Posterior cingulate gyrus (tissue), 11 donors: ENCODE measurements at places on chromosomes 12 and 14.

DNA sequence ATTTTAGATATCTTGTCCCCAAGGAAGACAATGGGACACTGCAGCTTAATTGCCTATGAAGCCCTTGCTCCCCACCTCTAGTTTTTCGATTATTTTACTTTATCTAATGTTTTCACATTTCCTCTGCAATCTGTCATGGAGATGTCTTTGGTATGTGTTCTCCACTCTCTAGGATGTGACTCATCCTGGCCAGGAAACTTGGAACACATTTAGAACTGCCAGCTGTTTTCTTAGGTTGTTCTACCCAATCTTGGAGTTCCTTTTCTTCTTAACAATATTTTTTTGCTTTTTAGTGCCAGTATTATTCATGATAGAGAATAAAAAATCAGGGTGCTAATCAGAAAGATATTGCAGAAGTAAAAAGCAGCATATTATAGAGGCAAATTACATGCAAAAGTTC is 101.7 kb upstream of the CLEC14A start:
- DNase-seq: no peak

DNA sequence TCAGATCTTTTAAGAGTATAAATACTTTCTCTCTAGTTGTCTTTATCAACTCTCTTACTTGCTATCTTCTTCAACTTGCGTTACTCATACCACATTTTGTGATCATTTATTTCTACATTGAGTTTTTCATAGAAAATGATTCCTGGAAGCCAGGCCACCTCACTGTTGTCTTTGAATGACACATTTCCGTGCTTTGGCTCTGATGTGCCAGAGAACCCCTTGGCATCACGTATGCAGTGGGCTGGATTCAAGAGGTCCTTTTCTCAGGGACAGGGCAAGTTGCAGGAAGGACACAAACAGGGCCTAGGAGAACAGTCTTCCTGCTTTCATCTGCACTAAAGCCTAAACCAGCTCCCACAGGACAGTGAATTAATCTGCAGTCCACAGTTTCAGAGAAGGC is 70.3 kb upstream of the PYGL start:
- DNase-seq: no peak

GRCh38 chr12:29528161-29528560 is 30.7 kb upstream of the OVCH1 start:
- no peak for DNase-seq

- DNase-seq: no peak
These were observed 31.1 kb upstream of the TMEM132C start for GRCh38 chr12:128235635-128236417.

GRCh38 chr14:68622856-68623255 is 170.0 kb downstream of the ZFP36L1 start:
- no peak for DNase-seq

GRCh38 chr12:80556566-80556965 is 112.5 kb downstream of the PTPRQ start:
- no peak for DNase-seq

GRCh38 chr14:93064411-93065271 is 51.1 kb downstream of the ITPK1 start:
- no peak for DNase-seq

DNA sequence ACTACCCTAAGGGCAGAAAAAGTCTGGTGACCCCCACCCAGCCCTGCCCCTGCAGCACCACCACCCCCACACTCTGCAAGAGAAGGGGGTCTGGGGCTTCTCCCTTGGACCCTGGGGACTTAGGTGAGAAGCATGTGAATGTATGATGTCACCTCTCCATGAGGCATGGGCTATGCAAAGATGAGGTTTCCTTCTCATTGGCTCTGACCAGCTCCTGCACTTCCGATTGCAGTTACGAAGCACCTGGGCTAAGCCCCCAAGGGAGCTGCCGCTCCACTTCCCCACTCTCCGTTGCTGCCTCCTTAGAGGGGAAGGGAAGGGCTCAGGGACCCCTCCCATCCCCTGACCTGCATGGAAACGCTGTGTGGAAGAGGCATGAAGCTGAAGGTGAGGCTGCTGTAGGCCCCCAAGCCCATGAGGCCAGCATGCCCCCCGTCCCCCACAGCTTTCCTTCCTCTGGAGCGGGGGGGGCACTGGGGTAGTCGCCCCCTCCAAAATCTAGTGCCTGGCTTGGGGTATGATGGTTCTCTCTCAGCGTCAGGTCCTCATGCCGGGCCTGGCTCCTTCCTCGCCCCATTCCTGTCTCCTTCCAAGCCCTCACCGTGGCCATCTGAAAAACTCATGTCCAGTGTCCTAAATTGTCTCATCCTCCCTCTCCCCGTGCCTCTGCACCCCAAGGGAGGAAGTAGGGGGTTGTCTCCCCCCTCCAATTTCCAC is 5.5 kb upstream of the DDX23 start:
- DNase-seq: no peak

DNA sequence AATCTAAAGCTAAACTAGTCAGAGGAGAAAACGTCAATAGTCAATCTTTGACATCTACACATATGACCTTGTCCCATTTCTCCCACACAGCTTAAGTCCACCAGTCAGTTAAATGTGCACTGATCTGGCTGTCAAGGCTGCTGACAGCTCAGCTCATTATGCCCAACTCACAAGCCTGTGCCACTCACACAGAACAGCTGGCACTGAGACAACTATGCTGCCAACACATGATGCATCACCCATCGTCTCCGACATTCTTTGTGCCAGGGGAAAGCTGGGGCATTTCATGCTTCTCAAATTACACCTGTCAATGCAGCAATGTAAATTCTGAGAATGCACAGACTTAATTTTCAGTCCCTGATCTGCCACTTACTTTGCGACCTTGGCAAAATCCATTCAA is 25.3 kb downstream of the GNS start:
- DNase-seq: peak; percentile 84

DNA sequence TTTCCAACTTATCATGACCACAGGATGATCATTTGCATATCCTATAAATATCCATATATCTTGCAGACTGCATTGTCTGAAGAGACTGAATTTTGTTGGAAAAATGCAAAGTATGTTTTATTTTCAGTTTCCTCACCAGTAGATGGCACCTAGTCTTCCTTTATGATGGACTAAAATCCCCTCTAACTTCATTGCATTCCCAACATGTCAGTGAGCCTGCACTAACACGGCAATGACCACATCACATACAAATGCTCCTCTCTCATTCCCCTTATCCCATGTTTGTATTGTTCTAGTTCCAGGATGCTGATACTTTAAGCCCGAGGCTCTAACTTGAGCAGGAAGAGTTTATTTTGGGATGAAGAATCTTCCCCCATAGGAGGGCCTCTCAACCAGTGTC is 24.7 kb upstream of the MYBPC1 start:
- no peak for DNase-seq

GRCh38 chr14:75383721-75384120 is 44.1 kb upstream of the JDP2 start:
- no peak for DNase-seq

GRCh38 chr14:99361596-99362215 is 89.7 kb upstream of the BCL11B start:
- no peak for DNase-seq

GRCh38 chr12:65696227-65696626 is 128.1 kb upstream of the HMGA2 start:
- no peak for DNase-seq

DNA sequence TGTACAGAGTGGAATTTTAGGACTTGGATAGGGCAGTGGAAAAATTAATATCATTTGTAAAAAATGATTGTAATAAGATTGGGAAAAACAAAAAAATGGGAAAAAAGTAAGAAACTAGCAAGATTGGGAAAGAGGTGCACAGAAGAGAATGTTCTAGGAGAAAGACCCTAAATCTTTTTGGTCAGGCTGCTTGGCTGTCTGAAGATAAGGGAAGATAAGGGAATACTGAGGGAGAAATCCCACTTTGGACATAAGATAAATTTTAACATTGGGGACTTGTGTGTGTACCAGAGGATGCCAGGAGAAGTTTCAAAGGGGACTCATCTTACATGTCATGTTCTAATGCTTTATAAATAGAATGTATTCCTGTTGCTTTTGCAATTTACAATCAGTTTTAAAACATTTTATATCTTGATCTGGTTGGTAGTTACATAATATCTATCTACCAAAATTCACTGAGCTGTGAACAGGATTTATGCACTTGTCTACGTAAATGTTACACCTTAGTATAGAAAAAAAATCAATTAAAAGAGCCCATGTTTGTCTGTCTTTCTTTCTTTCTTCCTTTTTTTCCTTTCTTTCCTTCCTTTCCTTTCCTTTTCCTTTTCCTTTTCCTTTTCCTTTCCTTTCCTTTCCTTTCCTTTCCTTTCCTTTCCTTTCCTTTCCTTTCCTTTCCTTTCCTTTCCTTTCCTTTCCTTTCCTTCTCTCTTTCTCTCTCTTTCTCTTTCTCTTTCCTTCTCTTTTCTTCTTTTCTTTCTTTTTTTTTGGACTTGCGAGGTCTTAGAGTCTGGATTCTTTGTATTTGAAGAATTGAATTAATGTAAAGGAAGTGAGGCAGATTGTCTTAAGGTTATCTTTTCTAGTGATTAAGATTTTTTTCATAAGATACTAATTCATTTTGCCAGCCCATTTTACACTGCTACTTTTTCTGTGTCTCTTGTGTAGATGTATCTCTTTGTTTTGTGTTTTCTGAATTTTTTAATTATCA is 66.1 kb downstream of the KTN1 start:
- DNase-seq: no peak

DNA sequence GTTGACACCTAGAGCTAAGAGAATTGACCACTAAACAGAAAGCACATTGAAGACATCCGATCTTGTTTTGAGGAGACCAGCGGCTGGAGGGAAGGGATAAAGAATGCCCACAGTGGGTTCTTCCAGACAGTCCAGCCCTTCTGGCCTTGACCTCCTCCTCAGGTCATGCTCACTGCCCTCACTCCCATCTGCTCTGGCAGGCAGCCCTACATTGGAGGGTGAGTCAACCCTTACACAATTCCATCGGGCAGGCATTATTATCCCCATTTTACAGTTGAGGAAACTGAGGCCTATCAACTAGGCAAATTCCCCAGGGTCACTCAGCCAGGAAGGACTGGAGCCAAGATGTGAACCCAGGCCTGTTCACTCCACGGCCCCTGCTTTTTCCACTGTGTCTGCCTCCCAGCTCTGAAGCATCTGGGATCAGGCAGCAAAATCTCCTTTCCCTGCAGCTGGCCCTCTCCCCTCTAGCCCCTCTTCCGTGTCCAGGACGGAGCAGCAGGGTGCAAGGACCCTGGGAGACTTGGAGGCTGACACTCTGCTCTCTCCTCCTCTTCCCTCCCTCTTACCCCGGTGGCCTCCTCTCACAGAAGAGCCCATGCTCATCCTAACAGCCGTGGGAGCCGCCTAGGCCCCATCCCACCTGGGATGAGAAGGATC is 5.3 kb downstream of the SCNN1A start:
- DNase-seq: peak; percentile 22

DNA sequence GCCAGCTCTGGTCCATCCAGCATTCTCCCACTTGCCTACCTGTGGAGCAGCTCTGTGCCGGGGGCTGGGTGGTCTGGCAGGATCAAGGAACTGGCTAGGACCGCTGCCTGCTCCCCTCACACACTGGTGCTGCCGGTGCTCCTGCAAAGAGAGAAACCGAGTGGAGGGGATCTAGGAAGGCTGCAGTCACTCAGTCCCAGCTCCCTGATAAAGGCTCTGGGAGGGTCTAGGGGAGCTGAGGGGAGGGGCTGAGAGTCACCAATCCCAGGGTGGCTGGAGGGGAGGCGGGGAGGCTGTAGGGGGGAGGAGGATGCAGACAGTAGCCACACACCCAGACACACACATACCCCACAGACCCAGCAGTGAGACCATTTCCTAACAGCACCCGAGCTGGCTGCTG is at the start of gene TAC3:
Gene TAC3 (minus strand): TSS at position 182 of the 400 bp plus-strand sequence. CDS start 732 bp downstream, outside the sequence.
- DNase-seq: no peak

DNA sequence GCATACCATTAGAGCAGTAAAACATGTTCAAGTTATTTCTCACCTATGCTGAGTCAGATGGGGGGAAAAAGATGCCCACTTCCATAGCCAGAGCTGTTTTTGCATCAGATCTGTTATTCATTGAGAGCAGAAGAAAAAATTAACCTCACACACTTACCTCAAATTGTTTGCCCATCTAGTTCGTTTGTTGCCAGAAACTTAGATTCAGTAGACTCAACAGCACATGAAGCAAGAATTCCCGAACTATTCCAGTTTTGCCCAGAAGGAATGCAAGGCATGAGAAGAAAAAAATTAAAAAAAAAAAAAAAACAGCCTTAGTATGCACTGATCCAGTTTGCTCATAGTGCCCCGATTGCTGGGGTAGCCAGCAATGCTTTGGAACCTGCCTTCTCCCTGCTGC is 12.4 kb upstream of the DPF3 start:
- DNase-seq: no peak

DNA sequence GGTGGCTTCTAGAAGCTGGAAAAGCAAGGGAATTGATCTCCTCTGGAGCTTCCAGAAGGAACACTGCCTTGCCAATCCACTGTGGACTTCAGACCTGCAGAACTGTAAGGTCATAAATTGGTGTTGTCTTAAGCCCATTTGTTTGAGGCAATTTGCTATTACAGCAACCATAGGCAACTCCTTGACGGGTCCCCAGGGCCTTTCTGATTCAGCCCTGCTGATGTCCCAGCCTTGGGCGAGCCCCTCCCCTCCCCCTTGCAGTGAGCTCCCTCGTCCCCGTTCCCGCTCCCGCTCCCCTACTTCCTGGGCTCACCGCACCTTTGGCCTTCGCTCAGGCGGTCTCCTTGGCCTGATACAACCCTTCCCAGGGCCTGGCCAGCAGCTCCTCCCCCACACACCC is 18.9 kb upstream of the DIO3 start:
- DNase-seq: no peak
